ENCODE measurements at places on chromosomes 12 and 14.

DNA sequence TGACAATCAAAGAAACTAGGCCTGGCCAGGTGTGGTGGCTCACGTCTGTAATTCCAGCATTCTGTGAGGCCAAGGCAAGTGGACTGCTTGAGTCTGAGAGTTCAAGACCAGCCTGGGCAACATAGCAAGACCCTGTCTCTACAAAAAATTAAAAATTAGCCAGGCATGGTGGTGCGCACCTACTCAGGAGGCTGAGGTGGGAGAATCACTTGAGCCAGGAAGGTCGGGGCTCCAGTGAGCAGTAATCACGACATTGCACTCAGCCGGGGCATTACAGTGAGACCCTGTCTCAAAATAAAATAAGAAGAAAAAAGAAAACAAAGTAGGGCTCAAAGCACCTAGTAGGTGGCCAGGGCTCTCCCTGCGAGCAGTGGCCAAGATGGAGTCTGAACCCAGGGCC lies 79.1 kb downstream of the CHGA start:
- no peak for DNase-seq

DNA sequence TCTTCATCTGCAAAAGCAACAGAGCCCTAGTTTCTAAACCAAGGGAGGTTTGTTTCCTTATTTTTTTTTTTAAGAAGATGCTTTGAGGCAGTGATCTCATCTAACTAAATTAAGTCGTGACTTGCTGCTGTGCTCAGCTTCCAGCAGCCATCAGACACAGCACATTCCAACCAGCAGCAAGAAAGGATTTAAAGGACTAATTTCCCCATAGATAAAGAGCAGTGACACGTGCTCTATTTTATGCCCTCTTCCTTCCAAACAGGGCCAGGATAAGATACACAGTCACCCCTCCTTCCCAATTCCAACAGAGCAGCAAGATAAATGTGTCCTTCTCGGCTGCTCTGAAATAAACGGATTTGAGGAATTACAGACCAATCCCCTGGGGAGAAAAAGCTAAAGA lies 81.7 kb downstream of the PRKAB1 start:
- no peak for DNase-seq

DNA sequence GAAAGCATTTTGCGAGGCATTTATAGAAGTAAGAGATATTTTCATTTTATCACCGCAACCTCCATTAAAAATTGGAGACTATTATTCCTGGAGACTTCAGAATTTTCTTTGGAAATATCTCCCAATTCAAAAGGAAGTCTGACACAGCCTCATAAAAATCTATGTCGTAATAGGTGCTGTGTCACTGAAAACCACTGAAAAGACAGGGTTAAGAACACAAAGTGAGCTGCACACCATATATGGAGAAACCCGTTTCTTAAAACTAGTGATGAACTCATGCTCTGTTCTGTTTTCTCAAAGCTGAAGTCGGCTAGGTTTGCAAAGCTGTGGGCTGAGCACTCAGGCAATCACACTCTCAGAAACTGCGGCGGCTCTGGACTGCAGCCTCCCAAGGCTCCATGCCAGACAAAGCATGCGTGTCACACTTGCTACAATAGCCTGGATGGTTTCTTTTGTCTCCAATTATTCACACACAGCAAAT lies at the start of gene GLIPR1:
Gene GLIPR1, plus strand, starts transcription at position 287 of the 481 bp plus-strand sequence. Its CDS starts 126 bp downstream, at position 413.
- peak; percentile 67 for DNase-seq

GRCh38 chr12:58412461-58413060 lies 471.2 kb downstream of the ATP23 start:
- DNase-seq, result no peak

- no peak for DNase-seq
Measured at GRCh38 chr12:124480469-124481256, 86.7 kb downstream of the NCOR2 start.

GRCh38 chr14:67523764-67524633 lies 9.1 kb upstream of the PLEKHH1 start:
- DNase-seq, result no peak

DNA sequence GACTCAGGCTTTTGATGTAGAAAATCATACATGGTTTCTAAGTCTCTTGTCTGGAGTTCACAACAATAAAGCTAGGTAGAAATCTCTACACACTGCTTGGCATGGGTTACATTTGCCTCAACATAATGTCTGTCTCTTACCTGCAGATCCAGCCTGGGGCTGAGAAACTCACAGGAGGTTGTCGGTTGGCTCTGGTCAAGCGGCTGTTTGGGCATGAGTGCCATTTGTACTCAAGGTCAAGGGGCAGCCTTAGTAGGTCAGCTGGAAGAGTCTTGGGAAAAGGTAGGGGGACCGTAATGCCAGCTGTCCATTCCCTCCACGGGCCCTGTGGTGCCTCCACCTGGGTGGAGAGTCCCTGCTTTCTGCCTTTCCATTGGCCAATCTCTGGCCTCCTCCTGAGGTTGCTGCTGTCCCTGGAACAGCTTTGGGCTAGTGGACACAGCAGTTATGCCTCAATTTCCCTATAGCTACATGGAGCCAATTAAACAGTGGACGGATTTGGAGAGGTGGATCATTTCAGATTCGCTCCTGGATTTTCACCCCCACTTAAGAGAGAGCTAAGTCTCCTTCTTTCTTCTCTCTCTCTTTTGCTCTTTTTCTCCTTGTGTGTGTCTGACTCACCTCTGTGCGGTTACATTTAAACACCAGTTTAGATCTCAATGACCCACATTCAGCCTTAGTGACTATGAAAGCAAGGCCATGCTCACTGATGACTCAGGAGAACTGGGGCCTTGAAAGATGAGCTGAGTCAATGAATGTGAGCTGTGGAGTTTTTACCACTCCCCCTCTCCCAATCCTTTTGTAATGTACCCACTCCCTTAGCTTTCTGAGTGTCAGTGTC lies 132.8 kb upstream of the HIF1A start:
- DNase-seq, result peak; percentile 32

- no peak for DNase-seq
Measured at GRCh38 chr14:86414146-86414545, 884.2 kb downstream of the FLRT2 start.

GRCh38 chr14:102063808-102064429 lies 22.9 kb downstream of the HSP90AA1 start:
- DNase-seq, result no peak

DNA sequence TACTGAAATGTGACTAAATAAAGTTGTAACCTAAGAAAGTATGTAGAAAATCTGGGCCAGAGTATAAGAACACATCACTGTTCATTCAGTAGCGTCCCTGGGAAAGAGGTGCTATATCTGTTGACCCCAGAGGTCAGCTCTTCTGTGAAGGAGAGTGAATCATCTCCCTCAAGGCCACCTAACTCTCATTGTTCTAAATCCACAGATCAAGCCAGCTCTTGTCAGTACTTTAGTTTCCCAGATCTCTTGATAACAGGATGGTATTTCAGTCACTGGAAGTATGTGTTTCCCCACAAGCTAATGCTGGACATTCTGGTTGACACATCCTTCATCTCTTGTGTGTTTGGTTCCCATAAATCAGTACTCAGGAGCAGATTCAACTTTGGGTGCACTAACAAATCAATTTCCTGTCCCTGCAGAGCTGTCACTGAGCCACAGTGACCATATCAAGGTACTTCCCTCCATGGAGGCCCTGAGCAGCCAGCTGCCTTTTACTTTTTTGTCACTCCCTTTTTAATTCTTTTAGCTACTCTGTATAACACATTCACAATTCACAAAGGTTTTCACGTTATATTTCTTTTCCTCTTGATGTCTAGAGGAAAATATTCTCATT lies 7.8 kb downstream of the KRT1 start:
- no peak for DNase-seq

- no peak for DNase-seq
Measured at GRCh38 chr14:81132468-81132867, 88.3 kb downstream of the GTF2A1 start.

- DNase-seq, result no peak
Measured at GRCh38 chr12:28742791-28743190, 406.3 kb upstream of the FAR2 start.

DNA sequence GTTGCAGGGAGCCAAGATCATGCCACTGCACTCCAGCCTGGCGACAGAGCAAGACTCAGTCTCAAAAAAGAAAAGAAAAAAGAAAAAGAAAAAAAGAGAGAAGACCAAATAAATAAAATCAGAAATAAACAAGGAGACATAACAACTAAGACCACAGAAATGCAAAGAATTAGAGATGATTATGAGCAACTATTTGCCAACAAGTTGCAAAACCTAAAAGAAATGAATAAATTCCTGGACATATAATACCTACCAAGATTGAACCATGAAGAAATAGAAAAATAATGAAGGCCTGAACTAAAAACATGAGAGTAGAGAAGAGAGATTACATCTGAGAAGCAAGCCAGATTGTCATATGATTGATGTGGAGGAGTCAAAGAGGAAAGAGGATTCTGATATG lies 17.6 kb upstream of the EPS8 start:
- DNase-seq, result no peak

DNA sequence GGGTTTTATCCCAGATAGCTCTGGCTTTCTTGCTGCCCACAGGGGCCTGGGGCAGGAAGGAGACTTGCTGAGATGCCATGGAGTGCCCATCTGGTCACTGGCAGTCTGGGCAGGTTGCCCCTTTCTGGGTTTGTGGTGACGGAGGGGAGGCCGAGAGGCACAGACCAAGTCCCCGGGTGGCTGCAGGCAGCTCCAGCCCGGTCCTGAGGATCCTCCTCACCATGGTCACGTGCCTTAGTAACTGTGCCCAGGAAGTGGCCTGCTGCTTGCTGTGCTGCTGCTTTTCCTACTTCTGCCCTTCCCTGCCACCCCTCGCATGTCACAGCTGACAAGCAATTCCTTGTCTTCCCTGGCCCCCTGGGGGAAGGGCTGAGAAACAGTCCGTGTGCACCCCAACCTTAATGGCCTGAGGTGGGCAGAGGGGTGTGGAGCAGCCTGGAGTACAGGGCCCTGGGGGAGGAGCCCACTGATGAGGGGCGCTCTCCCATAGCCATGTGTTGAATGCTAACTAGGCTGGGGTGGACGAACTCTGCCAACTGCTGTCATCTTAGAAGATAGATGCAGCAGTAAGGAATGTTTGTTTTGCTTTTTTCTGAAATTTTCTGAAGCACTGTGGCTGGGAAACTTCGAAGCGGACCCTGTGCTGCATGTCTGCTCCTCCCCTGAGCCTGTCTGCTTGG lies 54.9 kb upstream of the SRSF5 start:
- no peak for DNase-seq

- no peak for DNase-seq
Measured at GRCh38 chr14:53938136-53938837, 18.3 kb downstream of the BMP4 start.

- DNase-seq, result no peak
Measured at GRCh38 chr12:27505109-27505508, 18.9 kb upstream of the PPFIBP1 start.

DNA sequence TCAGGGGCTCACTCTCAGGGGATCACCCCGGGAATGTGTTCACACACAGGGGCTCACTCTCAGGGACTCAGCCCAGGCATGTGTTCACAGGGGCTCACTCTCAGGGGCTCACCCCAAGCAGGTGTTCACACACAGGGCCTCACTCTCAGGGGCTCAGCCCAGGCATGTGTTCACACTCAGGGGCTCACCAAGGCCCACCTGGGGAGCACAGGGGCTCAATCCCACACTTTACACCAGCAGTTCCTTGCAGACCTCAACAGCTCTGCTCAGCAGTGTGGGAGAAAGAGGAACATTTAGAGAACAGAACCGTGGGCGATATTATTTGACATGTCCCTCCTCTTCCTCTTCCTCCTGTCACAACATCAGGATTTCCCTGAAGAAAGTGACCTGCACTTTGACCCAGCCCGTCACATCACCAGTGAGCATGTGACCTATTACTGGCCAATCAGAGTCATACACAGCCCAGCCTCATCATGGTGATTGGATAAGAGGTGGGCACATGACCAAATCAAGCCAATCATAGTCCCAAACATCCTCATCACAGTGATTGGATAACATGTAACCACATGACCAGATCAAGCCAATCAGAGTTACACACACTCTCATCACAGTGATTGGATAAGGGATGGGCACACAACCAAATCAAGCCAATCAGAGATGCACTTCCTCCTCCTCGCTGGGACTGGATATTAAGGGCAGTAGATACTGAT lies 359.4 kb upstream of the SFSWAP start:
- no peak for DNase-seq

- DNase-seq, result no peak
Measured at GRCh38 chr12:34287437-34287836, 265.1 kb downstream of the ALG10 start.

DNA sequence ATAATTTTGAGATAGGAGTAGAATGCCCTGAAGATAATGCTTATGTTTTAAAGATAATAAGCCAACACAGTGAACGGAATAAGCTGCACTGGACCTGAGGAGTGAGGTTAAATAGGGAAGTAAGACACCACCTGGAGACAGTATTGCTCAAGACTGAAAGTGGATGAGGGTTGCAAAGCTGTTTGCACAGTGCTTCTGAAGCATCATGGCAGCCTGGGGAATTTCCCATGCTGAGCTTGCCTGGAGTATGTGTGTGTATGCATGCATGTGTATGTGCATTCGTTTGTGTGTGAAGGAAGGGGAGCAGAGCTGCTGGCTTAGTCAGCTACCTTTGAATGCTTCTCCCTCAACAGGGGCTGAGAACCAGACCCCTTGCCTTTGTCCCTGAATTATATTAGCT lies 35.8 kb downstream of the BHLHE41 start:
- no peak for DNase-seq

GRCh38 chr14:51167587-51168214 lies 72.3 kb upstream of the TMX1 start:
- DNase-seq, result no peak

DNA sequence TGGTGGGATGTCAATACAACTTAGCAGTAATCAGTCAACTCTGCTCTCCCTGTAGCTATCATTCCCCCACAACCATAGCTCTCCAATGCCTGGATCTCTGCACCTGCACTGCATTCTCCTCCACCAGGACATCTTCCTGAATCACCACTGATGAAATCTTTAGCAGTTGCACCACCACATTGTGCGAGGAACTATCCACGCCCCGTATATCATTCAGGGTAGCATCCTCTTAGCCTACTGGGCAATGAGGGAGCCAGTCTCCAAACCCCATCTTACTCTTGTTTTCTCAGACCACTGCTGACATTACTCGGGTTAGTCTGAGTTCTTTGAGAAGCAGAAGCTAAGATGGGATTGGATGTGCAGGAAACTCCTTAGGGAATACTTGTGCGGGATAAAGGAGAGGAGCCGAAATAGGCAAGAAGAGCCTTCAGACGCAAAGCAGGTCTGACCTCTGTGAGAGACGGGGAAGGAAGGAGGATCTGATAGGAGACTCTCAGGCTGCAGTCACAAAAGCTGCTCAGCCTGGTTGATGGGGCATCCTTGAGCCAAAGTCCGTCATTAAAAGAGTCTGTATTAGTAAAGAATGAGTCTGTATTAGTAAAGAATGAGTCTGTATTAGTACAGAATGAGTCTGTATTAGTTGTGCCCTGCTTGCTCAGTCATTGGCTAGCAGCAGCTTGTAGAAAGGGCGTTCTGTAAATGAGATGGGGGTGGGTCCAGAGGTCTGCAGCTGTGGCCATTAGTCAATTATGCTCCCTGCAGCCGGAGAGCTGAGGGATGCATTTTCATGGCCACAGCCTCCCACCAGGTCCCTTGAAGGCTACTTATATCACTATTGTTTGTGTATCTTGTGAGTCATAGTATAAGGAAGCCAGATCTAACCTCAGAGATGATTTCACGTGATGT lies 49.6 kb upstream of the RASSF3 start:
- DNase-seq, result no peak
